ENCODE measurements at places on chromosomes 1 and 21.

GRCh38 chr1:56329970-56330369 is 249.4 kb downstream of the PLPP3 start:
- DNase-seq: no peak

DNA sequence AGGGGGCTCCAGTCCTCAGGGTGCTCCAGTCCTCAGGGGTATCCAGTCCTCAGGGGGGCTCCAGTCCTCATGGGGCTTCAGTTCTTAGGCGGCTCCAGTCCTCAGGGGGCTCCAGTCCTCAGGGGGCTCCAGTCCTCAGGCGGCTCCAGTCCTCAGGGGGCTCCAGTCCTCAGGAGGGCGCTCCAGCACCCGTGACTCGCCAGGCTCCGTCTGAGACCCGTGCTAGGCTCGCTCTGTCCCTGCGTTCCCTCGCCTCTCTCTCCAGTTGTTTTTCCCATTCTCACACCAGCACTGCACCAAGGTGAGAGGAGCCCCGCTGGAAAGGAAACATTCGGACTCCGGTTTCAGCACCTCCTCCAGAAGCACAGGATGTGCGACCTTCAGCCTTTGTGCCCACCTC is 9.4 kb upstream of the OR2M2 start:
- DNase-seq: no peak

- DNase-seq: no peak
Measured at GRCh38 chr1:183945428-183946319, 91.9 kb downstream of the COLGALT2 start.

- DNase-seq: no peak
Measured at GRCh38 chr1:234562334-234562733, 47.6 kb downstream of the IRF2BP2 start.

DNA sequence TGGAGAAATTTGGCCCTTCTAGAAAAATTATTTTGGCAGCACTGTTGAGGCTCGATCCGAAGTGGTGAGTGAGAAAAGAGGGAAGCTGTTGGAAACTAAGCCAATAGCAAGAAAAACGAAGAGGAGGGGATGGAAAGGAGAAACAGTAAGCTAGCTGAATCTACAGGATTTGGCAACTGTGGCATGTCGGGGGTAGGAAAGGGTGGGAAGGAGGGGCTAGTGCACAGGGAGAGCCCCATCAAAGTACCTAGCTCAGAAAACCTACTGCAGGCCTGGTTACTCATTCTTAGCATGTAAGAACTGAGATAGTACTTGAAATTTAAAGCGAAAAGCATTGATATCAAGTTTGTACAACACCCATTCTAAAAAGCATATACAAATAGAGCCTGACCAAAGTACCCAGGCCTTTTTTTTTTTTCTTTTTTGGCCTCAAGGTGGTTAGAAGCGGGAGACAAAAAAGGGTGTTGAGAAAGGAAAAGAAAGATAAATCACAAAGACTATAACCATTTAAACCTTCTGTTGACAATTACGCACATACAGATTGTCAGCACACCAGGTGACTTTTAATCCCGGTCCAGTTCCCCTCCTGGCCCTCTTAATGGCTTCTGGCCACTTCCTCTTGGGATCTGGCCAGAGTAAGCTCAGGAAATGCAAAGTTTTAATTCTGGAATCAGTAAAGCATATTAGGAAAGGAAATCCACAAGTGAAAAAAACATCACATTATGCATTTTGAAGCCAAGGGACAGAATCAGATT is 50.4 kb downstream of the SLC16A1 start:
- no peak for DNase-seq

GRCh38 chr1:154407198-154408091 is 2.3 kb downstream of the IL6R start:
- DNase-seq: no peak

Measured in fibroblast of skin of abdomen (primary cell).